ENCODE measurements at places on chromosomes 6 and 20. TPM values are rescaled to one million over a fixed set of nuclear protein-coding genes. Genes with fewer than 3 reads are reported as not detected.

The KDM1B gene
- 19.5 TPM for total RNA-seq

The ECT2L gene
- total RNA-seq = 0.17 TPM

The FGD2 gene
- not detected for total RNA-seq

The SPINT4 gene
- not detected for total RNA-seq

The TCEA2 gene
- 25.2 TPM for total RNA-seq

The ADGB gene
- not detected for total RNA-seq

DNA sequence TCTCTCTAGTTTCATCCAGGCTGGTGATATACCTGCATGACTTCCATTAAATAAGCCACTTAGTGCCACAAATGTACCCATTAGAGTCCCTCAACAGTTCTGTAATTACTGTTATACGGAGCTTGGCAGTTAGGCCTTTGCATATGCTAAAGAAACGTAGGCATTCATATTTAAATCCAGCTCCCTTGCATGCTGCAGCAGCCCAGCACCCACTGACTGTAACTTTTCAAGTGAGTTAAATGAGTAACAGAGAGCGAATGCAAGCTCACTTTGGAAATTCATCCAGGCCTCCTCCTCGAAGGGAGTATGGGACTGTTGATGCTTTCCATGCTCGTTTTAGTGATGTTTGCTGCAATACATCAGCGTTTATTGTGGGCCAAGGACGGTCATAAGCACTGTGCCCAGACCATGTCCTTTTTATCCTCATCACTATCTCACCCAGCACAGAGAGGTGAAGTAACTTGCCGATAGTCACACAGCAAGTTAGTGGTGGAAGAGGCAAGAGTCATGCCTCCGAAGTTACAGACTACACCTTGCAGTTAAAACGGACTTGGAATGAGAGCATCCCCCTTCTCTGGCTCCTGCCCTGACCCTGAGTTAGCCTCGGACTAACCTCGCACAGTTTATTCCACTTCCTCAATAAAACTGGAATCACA is 179.4 kb upstream of the PDE10A start:
- no peak for DNase-seq

DNA sequence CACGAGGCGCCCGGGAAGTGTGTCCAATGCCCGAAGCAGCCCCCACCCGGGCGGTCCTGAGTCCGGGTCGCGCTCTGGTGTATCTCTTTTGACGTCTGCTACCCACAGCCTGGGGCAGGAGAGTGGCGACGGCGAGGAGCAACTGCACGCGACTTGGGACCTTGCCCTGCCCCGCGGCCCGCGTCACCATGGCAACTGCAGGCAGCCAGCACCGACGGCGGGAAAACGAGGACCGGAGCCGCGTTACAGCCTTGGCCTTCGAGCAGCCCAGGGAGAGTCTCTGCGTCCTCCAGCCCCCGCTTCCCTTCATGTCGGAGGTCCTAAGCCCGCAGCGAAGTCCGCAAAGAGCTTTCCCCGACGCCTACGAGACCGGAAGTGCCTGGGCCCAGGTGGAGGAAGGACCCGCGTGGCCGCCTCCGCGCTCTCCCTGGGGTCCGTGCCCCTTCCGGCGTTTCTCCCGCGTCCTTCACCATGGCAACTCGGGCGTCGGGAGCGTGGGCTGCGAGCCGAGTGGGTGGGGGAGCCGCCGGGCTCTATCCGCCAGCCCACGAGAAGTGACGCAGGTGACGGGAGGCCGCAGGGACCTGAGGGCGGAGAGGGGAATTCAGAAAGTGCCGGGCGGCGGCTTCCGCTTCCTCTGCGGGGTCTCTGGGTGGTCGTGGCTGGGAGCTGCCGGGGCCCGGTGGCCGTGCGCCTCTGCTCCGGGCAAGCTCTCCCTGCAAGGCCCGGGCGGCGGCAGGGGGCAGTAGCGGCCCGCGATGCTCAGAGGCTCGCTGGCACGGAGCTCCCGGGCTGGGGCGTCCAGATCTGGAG is 88.6 kb upstream of the TGM3 start:
- peak; percentile 18 for DNase-seq

GRCh38 chr6:82607998-82608725 is 244.5 kb downstream of the TPBG start:
- no peak for DNase-seq

DNA sequence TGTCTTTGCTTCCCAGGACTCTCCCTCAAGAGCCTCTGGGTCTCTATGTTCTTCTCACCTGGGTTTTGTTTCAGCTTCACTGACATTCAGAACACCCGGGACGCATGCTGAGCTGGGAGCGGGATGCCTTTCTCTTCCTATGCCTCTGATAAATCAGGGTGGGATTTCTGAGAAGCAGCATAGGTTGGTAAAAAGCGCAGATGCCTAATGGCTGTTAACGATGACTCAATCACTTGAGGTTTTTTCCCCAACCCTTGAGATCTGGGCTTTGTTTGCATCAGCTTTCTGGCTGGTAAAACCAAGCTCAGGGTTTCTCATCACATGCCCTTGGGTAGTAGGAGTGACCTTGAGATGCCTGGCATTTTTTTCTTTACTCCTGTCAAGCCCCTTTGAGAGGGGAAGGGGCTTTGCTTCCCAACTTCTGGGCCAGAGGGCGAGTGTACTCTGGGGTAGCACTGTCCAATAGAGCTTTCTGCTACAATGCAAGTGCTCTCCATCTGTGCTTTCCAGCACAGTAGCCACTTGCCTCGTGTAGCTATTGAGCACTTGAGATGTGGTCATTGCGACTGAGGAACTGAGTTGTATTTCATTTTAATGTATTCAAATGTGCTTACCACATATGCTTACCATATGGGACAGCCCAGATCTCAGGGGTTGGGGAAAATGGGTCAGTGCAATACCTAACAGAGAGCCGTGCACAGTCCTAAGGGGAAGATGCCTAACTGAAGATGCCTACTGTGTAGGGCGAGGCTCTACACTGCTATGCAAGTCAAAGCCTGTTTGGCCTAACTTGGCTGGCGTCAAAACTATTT is 69.1 kb downstream of the PPP1R14C start:
- peak; percentile 75 for DNase-seq

DNA sequence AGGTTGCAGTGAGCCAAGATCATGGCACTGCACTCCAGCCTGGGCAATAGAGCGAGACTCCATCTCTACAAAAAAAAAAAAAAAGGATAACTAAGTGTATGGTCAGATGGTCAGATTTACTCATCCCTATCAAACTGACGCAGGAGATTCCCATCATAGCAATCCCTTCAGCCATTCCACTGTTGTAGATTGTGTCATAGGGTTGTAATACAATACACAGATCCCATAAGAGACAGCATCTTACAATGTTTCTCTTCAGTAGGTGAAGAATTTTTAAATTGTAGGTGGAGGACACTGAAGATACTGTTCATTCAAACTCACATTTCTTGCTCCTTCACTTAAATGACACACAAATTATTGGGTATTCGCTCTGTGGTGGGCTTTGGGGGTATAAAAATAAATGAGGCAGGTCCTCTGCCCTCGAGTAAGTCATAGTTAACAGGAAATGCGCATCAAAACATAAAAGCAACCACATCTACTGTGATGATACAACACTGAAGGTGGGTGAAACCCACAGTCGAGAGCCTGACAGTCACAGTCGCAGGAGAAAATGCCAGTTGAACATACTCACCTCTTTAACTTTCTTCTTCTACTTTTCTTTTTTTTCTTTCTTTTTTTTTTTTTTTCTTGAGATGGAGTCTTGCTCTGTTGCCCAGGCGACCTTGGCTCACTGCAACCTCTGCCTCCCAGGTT is 205.5 kb downstream of the ZNF217 start:
- DNase-seq = no peak

DNA sequence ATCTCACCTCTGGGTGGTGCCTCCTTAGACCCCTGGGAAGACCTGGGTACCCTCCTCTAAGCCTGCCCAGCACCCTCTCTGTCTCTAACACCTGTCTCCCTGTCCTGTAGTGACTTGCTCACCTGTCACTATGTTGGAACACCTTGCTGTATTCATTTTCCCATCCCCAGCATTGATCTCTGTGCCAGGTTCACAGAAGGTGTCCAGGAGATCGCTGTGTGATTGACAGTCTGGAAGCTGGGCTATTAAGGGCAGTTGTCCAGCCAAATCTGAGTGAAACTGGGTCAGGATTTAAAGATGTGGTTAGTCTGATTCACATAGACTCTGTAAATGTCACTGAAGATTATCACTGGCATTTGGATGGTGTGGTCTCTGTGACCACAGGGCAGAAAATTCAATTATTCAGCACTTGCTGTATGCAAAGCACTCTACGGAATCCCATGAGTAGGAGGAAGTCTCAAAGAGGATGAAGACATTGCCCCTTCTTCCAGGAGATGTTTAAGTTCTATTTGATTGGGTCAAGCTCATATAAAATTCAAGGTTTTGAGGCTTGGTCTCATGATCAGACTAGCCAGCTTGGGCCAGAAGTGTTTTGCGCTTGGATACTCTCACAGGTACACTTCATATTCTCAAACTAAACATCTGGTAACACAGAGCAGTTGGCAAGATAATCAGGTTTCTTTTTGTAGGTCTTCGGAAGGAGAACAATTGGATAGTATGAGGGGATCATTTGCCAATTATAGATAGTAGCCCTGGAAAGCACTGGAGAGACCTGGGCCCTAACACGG is 57.8 kb upstream of the TAGAP start:
- DNase-seq = no peak

GRCh38 chr20:53606364-53606985 is 12.8 kb upstream of the ZNF217 start:
- DNase-seq = peak; percentile 84

DNA sequence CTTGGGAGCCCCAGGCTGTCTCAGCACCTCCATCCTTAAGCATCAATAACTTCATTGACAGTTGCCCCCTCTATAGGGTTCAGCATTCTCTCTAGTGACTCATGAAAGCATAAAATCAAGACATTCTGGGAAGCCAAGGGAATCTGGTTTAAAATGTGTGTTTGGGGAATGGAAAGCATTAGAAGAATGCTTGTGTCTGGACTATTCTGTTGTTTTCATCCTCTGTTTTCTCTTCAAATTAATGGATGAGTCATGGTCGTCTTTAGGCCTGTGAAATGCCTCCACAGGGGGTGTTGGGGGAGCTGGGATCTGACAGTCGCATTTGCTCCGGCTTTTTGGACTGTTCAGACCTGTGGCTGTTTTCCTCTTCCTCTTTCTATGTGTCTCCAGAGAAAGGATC is 279.7 kb downstream of the CDC5L start:
- peak; percentile 98 for DNase-seq

- no peak for DNase-seq
Observed at GRCh38 chr6:106626485-106626884, 2.8 kb downstream of the RTN4IP1 start.

DNA sequence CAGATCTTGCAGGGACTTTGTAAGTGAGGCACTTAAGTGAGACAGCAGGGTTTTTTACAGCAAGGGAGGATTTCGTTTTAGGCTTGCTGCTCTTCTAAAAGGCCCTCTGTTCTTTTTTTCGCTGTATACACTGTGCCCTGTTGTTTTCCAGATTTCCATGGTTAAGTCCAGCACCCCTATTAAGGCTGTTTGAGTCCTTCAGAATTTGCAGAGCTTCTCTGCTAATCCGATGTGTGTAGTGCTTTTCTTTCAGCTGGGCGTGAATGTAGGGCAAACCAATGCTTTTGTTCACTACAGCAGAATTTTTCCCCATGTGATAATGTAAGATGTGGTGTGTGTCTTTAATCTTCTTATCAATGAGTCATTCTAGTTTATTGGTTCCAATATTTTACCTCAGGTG is 200.5 kb upstream of the RREB1 start:
- no peak for DNase-seq

GRCh38 chr6:32970413-32971241 is 2.2 kb downstream of the BRD2 start:
- peak; percentile 93 for DNase-seq

DNA sequence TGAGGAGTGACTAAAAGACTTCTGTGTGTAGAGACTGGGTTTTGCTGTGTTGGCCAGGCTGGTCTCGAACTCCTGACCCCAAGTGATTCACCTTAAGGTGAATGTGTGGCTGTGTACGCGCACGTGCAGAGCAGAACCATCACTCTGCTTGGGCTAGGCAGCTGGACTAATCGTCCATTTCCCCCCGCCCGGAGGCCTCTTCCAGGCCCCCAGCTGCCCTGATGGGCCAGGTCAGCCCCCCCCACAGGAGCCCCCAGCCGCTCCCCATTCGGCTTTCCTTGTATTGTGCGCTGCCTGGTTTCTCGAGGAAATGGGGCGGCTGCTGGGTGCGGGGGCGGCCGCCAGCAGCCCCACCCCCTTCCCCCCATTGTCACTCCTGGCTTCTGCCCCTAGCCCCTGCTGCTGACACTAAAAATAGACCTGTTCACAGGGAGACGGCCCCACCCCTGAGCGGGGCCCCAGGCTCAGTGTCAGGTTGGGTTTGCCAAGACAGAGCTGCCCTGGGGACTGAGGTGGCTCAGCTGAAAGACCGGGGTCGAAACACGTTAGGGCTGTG is 24.6 kb upstream of the CSNK2A1 start:
- DNase-seq = no peak

DNA sequence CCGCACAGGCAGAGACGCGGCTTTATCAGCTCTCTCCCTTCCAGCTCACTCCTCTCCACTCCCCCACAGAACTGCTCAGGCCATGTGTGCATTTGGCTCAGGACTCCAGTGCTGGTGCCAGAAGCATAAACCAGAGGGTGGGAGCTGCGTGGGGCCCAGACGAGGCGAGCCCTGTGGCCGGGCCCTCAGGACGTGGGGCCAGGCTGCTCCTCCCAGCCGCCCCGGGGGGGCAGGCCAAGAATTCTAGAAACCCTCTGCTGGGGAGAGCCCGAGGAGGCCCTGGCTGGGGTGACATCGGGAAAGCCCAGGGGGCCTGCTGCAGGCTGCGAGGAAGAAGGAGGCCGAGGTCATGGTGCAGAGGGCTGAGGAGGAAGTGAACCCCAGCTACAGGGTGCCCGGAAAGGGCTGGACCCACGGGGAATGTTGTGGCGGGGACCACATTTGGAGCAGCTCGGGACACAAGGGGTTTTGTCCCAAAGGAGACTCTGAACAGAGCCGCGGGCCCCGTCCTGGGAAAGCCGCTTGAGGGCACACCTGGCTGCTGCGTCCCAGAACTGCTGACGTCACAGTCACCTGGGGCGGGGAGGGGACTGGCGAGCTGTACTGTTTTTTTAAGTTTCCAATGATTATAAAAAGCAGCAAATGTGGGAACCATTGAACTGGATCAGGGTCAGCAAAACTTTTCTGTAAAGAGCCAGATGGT is 107.1 kb downstream of the BANF2 start:
- peak; percentile 89 for DNase-seq

All from fibroblast of lung (primary cell).